ENCODE measurements at places on chromosomes 7 and 10. TPM values are rescaled to one million over a fixed set of nuclear protein-coding genes. Genes with fewer than 3 reads are reported as not detected.

DNA sequence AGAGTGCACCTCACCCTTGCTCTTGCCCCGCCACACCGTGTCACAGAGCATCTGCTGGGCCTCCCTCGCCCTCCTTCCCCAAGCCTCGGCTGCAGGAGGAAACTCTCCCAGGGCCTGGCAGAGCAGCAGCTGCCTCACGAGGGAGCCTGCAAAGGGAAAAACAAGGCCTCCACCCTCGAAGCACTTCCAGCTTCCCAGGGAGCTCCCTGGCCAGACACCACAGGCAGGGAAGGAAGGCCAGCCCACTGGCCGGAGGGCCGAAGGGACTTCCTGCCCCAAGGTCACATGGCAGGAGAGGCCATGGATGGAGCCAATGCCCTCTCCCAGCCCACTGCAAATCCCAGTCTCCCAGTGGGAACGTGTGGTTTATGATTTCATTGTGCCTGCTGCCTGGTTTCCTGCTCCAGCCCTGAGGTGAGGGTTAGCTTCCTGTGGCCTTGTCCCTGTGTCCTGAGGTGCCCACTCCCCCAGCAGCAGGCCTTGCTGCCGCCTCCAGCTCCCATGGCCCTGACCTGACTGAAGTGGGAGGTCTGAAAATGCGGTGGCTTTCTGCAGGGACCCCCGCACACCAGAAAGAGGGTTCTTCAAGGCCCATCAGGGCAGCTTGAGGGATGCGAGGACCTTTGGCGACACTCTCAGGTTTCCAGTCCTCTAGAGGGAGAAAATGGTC is 100.5 kb upstream of the PPIF start:
- DNase-seq, result no peak

- no peak for DNase-seq
Observed at GRCh38 chr10:76902949-76903348, 734.7 kb downstream of the KCNMA1 start.

NRCAM gene
- 0.21 TPM for total RNA-seq

GRCh38 chr10:113450046-113450804 is 102.6 kb upstream of the HABP2 start:
- no peak for DNase-seq

GRCh38 chr10:71285180-71285545 is 33.9 kb upstream of the SLC29A3 start:
- peak; percentile 24 for DNase-seq

DNA sequence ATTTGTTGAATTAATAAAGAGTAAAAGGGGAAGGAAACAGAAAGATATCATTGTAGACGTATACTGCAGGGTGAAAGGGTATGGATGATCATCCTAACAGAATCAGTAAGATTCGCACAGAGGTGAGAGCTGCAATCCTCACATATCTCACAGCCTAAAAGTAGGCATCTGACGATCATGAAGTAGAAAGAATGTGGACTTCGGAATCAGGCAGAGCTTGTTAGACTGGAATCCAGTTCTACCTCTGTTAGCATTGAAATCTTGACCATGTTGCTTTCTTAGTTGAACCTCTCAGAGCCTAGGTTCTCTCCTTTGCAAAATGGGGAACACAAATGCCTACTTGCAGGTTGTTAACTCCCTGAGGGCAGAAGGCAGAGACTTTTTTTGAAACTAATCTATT is 320.0 kb upstream of the C7orf33 start:
- no peak for DNase-seq

DNA sequence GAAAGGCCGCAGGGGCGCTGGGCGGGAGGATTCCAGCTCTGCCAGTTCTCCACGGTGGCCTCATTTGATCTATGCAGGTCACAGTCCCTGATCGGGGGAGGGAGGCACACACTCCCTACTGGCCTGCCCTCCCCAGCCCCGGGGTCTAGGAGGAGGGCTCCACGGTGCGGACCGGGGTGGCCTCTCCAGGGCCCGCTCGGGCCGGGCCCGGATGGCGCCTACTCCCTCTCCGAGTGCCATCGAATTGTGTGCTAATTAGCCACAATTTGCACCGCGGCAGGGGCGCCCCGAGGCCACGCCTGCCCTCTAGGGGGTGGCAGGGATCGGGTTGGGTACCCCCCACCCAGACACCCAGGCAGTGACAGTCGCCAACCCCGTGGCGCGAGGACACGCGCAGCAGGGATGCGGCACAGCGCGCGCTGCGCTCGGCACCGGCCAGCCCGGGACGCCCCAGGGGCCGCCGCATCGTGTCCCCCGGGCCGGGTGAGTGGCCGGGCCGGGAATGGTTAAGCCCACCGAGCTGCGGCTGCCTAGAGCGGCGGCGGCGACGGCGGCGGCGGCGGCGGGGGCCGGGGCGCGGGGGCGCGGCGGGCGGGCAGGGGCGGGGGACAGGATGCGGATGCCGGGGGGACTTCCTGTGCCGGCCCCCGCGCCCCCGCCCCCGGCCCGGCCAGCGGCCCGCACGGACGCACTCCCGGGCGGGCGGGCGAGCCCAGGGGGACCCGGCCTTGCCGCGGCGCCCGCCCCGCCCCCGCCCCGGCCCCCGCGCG is at the start of gene ZNF853:
Gene ZNF853 (plus strand): TSS at position 658 of the 770 bp plus-strand sequence. CDS start 565 bp downstream, outside the sequence.
- no peak for DNase-seq

MNX1 gene
- total RNA-seq, result 3.6 TPM

GRCh38 chr7:114976666-114977065 is 54.8 kb downstream of the MDFIC start:
- no peak for DNase-seq

CAMK1D gene
- 5.7 TPM for total RNA-seq

DNA sequence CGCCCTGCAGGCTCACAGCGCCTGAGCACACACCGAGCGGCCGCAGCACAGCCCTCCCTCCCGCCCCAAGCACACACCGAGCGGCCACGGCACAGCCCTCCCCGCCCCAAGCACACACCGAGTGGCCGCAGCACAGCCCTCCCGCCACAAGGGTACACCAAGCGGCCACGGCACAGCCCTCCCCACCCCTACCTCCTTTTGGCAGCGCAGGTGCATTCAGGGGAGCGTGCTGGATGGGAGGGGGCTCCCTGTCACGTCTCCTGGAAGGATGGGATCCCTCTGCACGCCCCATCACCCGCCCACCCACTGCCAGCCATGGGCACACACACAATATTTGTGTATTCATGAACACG is 482.6 kb downstream of the DNAJB6 start:
- DNase-seq, result no peak

PLPP4 gene
- 0.18 TPM for total RNA-seq

GRCh38 chr7:32144676-32145075 is 74.5 kb upstream of the PDE1C start:
- DNase-seq, result no peak

- DNase-seq, result no peak
Observed at GRCh38 chr7:80671744-80672143, 33.3 kb downstream of the CD36 start.

DNA sequence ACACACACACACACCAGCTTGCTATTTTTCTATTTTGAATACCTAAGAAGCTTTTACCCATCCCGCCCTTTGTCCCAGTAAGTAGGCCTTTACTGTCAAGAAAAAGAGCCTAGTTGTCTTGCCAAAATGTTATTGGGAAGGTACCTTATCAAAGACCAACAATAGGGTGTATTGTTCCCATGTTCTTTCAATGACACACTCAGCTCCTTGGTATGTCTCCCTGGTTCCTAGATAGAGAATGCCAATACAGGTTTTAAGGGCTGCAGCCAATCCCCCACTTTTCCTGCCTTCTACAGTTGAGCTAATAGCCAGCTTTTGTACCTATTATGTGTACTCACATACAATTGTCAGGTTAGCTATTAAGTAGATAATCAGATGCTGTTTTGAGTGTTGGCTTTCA is 92.0 kb upstream of the LRRTM3 start:
- DNase-seq, result no peak

- no peak for DNase-seq
Observed at GRCh38 chr10:85786401-85786899, 580.1 kb downstream of the GRID1 start.

GRCh38 chr7:116438267-116438666 is 61.3 kb upstream of the CAV2 start:
- no peak for DNase-seq

OR9A2 gene
- total RNA-seq, result not detected

- no peak for DNase-seq
Observed at GRCh38 chr7:85081846-85082245, 105.0 kb downstream of the SEMA3D start.
